ENCODE measurements at places on chromosomes 4 and X.

GRCh38 chrX:8960957-8961468 is 72.9 kb downstream of the FAM9B start:
- no peak for DNase-seq

- DNase-seq: peak; percentile 44
Observed at GRCh38 chr4:147788791-147789190, 56.9 kb downstream of the ARHGAP10 start.

GRCh38 chr4:38107818-38108217 is 147.6 kb downstream of the PTTG2 start:
- DNase-seq: peak; percentile 11

DNA sequence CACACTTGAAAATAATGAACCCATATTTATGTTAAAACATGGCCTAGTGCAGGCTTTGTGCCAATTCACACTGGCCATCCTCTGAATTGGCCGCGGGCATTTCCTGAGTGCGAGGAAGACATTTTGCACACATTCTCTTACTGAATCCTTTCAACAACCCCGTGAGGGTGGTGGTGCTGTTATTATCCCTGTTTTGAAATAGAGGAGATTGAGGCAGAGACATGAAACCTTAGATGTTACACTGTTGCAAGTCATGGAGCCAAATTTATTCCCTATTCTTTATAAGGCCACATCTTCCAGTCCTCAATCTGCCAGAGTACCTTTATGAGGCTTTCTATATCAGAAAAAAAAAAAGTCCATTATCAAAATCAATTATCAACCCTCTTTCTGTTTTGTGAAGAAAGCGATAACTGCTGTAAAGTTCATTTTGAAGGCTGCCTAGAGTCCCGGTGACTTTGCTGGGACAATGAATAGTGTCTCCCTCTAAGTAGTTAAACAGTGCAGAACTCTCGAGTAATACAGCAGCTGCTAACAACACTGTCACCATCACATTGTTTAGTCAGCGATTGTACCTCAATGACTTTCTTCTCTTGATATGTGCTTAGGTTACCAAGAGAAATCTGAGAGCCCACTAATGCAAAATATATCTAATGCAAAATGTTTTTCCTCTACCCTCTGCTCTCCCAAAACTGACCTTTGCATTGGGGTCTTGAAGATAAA is 242.3 kb upstream of the PPARGC1A start:
- DNase-seq: no peak

DNA sequence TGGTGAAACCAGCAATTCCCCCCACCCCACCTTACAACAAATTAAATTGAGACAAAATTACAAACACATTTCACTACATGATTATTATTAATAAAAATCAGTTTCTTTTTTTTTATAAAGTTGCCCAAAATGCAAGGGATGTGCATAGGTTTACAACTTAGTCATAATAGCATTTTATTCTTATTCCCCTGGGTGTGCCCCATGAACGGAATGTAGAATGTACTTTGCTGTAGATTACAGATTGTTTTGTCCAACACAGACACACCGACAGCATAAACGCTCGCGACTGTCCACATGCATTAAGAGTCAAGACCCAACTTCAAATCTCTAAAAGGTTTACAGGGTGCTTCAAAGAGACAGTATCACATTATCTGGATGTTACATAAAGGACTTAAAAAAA is 72.3 kb downstream of the NYX start:
- DNase-seq: no peak

GRCh38 chr4:24527371-24527770 is 57.0 kb downstream of the DHX15 start:
- no peak for DNase-seq

GRCh38 chr4:121764702-121765367 is at the start of gene SMIM43:
SMIM43 (minus strand) TSS chr4:121765164; CDS start chr4:121765105, 59 bp downstream.
- DNase-seq: peak; percentile 17

GRCh38 chr4:87758270-87758669 is 41.1 kb upstream of the IBSP start:
- no peak for DNase-seq

DNA sequence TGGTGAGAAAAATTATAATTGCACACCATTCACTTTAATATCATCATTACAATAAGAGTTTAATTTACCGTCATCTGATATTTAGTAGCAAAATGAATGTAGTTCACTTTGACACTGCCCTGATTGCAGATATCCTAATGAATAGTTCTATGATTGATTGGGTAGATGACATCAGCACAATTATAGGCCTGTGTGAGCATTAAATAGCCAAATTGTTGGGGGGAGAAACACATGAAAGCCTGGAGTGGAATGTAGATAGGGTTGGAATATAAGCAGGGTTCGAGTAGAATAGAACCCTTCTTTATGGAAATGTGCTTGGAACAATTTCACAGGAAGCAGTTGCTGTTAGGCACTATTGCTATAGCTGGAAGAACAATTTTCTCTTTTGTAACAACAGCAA is 1526.2 kb downstream of the RPA4 start:
- DNase-seq: no peak

DNA sequence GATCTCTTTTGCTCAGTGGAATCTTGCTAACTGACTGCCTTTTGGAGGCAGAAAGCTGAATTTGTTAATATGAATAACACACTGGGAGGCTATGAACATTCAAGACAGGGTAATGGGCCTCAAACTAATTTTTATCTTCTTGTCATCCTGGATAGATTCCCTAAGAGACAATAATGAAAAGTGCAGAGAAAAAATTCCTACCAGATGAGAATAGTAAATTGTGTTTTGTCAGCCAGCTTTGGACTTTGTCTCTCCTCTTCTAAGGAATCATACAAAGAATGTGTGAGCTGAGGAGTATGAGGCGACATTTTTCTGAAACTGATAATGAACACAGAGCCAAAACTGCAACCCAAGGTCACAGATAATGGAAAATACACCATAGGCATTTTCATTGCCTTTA is 649.3 kb downstream of the IQCM start:
- DNase-seq: no peak

DNA sequence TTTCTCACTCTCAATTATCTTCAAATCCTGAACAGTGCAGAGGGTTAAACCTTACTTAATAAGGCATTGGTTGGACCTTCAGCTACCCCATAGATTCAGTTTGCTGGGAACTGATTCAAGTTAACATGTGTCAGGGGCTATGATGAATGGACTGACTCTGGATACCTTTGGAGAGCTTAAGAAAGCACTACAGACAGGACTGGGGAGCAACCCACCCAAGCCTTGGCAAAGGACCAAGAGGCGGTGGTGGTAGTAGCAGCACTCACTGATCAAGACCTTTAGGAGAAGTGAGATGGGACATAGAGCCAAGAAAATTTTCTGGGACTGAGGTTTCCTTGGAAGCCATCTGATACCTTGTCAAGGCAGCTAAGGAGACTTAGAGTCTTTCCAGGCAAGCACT is 43.0 kb upstream of the TAPT1 start:
- DNase-seq: peak; percentile 40

- no peak for DNase-seq
Observed at GRCh38 chr4:107793996-107794395, 30.7 kb upstream of the SGMS2 start.

- DNase-seq: no peak
Observed at GRCh38 chr4:137599734-137600133, 67.4 kb upstream of the PCDH18 start.

DNA sequence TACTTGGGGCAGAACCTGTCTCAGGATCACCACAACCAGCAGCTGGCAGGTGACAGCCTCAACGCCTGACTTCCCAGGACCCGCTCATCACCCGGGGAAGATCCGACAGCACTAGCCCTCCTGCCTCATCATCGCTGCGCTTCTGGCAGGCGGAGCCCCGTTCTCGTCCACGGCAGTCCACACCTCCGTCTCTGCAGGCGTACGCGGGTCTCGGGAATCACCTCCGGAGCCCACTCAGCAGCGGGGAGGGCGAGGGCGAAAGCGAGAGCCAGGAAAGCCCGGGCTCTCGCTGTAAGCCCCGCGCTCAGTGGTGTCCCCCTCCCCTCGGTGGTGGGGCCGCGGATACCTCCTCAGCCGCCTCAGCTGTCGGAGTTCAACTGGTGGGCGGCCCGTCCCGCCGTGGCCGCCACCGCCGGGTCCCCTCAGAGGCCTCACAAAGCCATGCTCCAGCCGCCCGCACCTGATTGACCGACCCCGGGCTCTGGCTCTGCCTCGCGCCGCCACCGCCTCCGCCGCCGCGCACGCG is 518 bp upstream of the CNKSR2 start:
- DNase-seq: no peak

GRCh38 chr4:169662206-169662605 is 41.8 kb downstream of the CLCN3 start:
- no peak for DNase-seq

Measured in fibroblast of the aortic adventitia (primary cell).